Cardiac muscle cell (in vitro differentiated cells and primary cell): ENCODE measurements at places on chromosomes 16 and 17. TPM values are rescaled to one million over a fixed set of nuclear protein-coding genes. Genes with fewer than 3 reads are reported as not detected.

The FBXW10B gene
- polyA plus RNA-seq = 0.21 and 0.62 TPM in 2 replicates

The CLEC3A gene
- not detected in 2 replicates for polyA plus RNA-seq

The KLHL10 gene
- polyA plus RNA-seq = 0.14 TPM in 1 of 2 replicates, not detected in the other

The NPIPB13 gene
- polyA plus RNA-seq = 4.1 and 5.3 TPM in 2 replicates

The ANKRD40CL gene
- polyA plus RNA-seq = not detected in 2 replicates

The P2RX1 gene
- polyA plus RNA-seq = 1.8 and 3.6 TPM in 2 replicates

The KRT34 gene
- polyA plus RNA-seq = not detected in 2 replicates

The HBA1 gene
- polyA plus RNA-seq = 1.8 TPM in 1 of 2 replicates, not detected in the other

The PARD6A gene
- polyA plus RNA-seq = 0.91 and 1.1 TPM in 2 replicates

The SPEM2 gene
- not detected in 2 replicates for polyA plus RNA-seq

The RPS15A gene
- 547 and 611 TPM in 2 replicates for polyA plus RNA-seq

The FTO gene
- 77.7 and 116 TPM in 2 replicates for polyA plus RNA-seq

The SOST gene
- polyA plus RNA-seq = 0.10 and 4.1 TPM in 2 replicates

The EME2 gene
- 13.2 and 18.7 TPM in 2 replicates for polyA plus RNA-seq

The GRIN2A gene
- 0.42 and 1.9 TPM in 2 replicates for polyA plus RNA-seq

The GUCY2D gene
- polyA plus RNA-seq = 0.54 and 3.7 TPM in 2 replicates

The HS3ST6 gene
- polyA plus RNA-seq = not detected in 2 replicates

The CBFA2T3 gene
- polyA plus RNA-seq = 1.5 and 3.3 TPM in 2 replicates

The CCT6B gene
- 4.7 and 5.6 TPM in 2 replicates for polyA plus RNA-seq

The DBNDD1 gene
- polyA plus RNA-seq = 5.1 and 7.0 TPM in 2 replicates

The SLC12A3 gene
- not detected in 2 replicates for polyA plus RNA-seq

The CD300A gene
- polyA plus RNA-seq = 2.6 and 2.8 TPM in 2 replicates

The SGCA gene
- 69.9 and 90.6 TPM in 2 replicates for polyA plus RNA-seq
